ENCODE measurements at places on chromosomes 16 and 17.

DNA sequence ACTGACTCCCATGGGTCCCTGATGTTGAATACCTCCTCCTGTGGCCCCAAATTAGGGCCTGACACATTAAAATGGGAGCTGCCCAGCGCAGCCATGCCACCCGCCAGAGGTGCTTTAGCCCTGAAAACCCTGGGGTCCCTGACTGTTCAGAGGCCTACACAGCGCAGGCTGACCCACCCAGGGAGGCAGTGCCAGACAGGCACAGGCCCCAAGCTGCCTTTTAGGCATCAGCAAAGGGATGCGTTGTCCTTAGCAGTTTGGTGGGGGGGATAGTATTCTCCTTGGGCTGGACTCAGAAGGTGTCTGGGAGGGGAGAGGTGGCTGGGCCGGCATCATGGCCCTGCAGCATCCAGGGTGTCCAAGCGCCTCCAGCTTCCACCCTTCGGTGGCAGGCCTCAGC is 1.4 kb downstream of the RAPGEFL1 start:
- DNase-seq: no peak

DNA sequence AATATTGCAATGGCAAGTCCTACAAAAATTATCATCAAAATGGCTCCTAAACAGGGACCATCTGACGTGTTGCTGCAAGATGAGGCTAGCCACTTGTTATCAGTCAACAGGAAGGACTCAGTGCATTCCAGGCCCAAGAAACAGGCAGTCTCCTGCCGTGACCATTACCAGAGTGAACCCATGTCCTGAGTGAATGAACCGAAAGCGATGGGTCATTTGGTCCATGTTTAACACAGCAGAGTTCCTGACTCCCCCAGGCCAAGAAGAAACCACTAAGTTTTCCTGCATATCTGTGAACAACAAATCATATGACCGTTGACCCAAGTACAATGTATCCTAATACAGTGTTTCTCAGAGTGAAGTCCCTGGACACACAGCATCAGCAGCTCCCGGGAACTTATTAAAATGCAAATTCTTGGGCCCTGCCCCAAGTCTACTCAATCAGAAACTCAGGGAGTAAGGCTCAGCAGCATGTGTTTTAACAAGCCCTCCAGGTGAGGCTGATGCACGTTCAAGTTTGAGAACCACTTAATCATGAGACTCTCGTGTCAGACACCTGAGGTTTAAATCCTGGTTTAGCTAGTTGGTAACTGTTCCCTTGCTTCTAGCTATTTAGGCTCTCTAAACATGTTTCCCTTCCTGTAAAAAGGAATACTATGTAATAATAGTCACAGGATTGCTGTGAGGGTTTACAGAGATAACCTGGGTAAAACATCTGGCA is 429.4 kb upstream of the MAF start:
- DNase-seq: no peak

- DNase-seq: no peak
These were observed 35.1 kb upstream of the SBK1 start for GRCh38 chr16:28257256-28257655.

GRCh38 chr17:80817861-80818260 is 173.8 kb upstream of the CHMP6 start:
- DNase-seq: no peak

DNA sequence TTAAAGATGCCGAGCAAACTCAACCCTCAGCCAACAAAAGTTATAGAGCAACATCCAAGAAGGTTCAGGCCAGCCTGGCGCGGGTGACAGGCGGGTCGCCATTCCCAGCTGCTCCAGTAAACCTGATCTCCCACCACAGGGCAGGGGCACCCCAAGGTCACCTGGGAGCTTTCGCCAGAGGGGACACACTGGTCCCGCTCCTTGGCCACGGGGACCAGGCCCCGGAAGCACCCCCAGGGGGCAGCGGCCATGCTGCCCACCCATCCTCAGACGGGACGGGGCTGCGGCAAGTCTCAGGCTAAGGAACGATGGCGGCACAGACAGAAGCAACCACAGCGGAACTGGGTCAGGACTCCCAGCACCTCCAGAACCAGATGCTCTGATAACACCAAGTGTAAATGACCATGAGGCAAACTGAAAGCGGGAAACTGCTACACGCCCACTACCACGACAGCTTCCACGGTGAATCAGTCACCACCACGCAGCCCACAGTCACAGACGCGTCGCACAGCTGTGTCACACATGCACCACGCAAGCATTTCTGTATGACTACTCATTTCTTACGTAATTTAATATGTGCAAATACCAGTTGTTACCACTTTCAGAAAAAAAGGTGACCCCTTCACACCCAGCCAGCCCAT is 14.1 kb upstream of the CCDC154 start:
- no peak for DNase-seq

DNA sequence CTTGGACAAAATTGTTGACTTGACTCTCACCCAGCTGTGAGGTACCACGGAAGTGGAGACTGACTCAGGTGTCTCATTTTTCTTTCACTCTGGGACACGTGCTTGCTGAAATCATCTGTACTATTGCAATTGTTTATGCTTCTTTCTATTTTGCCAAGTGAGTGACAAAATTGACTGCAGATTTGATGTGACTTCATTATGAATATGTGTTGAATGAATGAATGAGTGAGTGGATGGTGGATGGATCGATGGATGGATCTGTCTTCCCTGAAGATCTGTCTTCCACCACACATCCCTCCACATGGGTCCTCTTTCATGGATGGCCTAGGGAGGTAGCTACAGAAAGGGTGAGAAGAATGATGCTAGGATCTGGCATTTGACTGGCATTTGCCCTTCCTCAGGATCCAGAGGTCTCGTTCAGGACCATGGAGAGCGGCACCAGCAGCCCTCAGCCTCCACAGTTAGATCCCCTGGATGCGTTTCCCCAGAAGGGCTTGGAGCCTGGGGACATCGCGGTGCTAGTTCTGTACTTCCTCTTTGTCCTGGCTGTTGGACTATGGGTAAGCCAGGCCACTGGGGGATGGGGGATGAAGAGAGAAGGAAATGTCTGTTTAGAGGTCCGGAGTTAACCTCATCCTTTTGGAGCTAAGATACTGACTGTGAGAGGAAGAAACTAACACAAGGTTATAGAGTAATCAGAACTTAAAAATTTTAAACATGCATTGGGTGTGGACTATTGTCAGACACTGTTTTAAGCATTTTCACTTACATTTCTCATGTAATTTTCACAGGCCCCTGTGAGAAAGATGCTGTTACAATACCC is 12.7 kb downstream of the SLC5A11 start:
- peak; percentile 91 for DNase-seq

GRCh38 chr17:16515933-16516332 is 23.9 kb upstream of the LRRC75A start:
- DNase-seq: no peak

- DNase-seq: peak; percentile 61
These were observed 921.4 kb upstream of the EEF2KMT start for GRCh38 chr16:6018848-6019489.

GRCh38 chr17:28698253-28698941 is 13.3 kb downstream of the PROCA1 start:
- DNase-seq: no peak

DNA sequence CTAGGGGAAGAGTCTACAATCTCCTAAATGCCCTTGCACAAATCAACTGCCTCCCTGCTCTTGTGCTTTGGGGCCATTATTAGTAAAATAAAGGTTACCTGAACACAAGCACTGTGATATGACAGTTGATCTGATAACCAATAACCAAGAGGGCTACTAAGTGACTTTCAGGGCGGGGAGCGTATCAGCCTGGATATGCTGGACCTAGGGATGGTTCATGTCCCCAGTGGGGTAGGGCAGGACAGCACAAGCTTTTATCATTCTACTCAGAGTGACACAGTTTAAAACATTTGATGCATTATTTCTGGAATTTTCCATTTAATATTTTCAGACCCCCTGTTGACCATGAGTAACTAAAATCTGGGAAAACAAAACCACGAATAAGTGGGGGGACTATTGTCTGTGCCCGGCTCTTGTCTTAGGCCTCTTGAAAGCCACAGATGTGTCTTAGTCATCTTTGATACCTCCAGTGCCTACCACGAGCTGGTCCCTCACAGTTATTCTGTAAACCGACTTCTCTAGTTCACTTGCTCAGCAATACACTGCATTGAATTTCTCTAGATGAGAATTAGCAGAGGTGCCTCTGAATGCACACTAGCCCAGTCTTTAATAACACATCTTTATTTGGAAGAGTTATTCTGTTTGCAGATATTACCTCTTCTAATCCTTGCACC is 94.6 kb upstream of the DHX40 start:
- DNase-seq: no peak

DNA sequence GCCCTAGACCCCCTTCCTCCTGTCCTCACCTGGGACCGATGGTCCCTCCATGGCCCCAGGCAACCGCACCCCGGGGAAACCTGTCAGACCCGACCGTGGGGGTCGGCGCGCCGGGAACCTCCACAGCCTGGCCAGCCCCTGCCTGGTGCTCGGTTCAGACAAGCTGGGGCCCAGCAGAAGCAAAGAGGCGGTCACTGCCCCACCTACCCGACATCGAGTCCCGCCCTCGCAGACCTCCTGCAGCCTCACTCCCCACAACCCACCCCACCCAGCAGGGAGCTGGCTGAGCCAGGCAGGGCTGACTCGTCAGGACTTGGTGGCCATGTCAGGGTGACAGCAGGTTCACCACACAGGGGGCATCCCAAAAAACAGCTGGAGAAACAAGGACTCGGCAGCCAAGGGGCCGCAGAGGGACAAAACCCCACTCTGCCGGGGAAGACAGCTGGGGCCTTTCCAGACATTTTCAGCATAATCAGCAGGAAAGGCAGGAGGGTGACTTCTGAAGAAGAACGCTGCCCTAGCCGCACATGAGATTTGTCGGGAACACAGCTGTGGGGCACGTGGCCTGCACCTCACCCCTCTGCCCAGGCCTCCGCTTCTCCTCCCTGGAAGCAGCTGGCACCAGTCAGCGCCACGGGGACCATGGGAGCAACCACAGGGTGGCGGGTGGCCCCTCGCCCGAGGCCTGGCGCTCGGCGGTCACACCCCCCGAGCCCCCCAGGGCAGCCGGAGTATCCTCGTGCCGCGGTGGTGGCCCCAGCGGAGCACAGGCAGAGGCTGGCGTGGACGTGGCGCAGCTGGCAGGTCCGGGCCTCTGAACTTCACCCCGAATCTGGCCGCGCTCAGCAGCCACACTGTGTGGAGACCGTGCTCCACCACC is 22.9 kb downstream of the GNPTG start:
- no peak for DNase-seq

DNA sequence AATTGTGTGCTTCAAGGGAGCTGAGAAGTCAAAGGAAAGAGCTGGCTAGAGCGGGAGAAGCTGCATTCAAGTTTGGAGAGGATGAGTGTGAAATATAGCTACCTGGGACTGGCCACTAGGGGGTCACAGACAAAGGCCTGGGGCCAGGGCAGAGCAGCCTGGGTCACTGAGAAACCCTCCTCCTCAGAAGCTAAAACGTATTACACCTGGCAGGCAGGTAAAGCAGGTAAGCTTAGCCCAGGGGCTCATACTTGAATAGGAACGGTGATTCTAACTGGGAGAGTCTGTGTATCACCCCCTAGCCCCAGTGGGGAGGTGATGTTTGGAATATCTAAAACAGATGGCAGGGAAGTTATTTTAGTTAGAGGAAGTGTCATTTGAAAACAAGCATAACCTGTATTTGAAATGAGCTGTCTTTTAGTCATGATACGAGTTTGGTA is 6.8 kb downstream of the KRT37 start:
- no peak for DNase-seq

DNA sequence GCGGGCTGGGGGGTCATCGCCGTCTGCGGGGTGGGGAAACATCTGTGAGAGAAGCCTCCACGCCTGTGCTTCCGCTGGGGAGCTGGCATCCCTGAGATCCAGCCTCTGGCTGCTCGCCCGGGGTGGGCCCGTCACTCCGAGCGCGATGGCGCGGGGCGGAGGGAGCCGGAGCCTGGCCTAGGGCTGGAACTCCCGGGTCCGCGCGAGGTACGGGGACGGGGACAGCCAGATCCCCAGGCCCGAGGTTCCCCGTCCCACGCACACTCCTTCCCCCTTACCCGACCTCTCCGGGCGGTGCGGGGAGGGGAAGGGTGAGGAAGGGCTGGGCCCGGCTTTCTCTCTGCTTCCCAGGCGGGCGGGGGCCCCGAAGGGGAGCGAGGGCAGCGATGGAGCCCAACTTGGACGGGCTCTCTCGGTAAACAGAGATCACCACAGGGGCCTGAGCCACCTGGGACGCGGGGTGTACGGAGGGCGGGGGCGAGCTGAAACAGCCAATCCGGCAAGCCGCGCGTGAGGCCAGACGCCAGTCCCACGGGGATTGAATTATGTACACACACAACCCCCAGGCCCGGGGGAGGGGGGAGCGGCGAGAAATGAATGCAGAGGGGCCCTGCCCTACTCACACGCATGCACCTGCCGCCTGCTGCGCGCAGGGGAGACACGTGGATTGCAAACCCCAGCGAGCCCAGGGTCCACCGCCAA is at the start of gene SLC16A11:
Gene SLC16A11, minus strand, starts transcription at position 596 of the 702 bp plus-strand sequence. Its CDS starts 579 bp downstream, at position 17.
- peak; percentile 59 for DNase-seq

DNA sequence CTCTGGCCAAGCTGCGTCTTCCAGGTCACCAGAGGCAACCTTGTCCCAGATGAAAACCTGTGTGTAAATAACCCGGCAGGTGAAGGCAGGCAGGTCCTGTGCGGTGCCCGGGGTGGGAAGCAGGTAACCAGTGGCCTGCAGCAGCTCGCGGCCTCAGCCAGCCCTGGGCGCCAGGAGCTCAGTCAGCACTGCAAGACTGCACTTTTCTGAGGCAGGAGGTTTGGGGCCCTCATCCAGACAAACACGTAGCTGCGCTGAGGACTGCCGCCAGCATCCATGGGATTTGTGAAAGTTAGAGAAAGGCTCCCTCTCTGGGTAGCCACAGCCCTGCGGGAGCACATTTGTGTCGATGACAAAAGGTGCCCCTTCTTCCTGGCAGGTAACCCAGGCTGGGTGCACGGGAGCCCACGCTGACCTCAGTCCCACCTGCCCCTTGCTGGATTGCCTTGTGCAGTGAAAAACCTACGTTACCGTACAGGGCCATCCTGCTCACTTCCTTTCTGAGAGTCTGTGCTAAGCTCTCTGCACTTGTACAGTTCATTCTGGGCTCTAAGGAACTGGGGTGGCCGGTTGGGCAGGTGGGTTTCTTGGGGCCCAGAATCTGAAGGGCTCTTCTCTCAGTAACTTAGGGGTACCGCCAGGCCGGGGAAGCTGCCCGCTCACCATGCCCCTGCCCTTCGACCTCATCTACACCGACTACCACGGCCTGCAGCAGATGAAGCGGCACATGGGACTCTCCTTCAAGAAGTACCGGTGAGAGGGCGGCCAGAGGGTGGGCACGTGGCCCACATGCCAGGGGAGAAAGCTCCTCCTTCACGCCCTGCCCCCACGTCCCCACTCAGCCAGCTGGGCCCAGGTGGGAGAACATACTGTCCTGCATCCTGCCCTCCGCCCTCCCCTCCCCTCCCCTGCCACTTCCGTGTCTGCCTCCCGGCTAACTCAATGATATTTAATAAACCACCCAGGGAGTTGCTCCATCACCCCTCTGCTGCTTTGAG is 56.4 kb downstream of the MGAT5B start:
- DNase-seq: no peak

GRCh38 chr16:15460601-15461000 is 26.2 kb downstream of the BMERB1 start:
- no peak for DNase-seq

- DNase-seq: no peak
These were observed 80.3 kb downstream of the PARN start for GRCh38 chr16:14549789-14550153.
